OCI-LY7 (cell line): ENCODE measurements at places on chromosomes 1 and 21. TPM values are rescaled to one million over a fixed set of nuclear protein-coding genes. Genes with fewer than 3 reads are reported as not detected.

Gene SPATA46
- not detected in 2 replicates for total RNA-seq

Gene C1QTNF12
- 6.1 and 7.0 TPM in 2 replicates for total RNA-seq

Gene RGL1
- total RNA-seq: 0.20 and 0.32 TPM in 2 replicates

Gene ASPM
- total RNA-seq: 76.8 and 93.9 TPM in 2 replicates

Gene KCNH1
- not detected in 2 replicates for total RNA-seq

Gene SH2D1B
- total RNA-seq: not detected in 2 replicates

Gene CD52
- total RNA-seq: 677 and 769 TPM in 2 replicates

Gene HCRTR1
- total RNA-seq: not detected in 2 replicates

Gene FCGR3A
- total RNA-seq: not detected in 2 replicates

GRCh38 chr1:153922972-153923925 lies at the start of gene GATAD2B:
Gene GATAD2B, minus strand, starts transcription at chr1:153922972. Its CDS starts 94,625 bp downstream, at chr1:153828347.
- DNase-seq: peak; percentile 100

- no peak for DNase-seq
Observed at GRCh38 chr1:242743983-242744780, 219.7 kb upstream of the PLD5 start.

DNA sequence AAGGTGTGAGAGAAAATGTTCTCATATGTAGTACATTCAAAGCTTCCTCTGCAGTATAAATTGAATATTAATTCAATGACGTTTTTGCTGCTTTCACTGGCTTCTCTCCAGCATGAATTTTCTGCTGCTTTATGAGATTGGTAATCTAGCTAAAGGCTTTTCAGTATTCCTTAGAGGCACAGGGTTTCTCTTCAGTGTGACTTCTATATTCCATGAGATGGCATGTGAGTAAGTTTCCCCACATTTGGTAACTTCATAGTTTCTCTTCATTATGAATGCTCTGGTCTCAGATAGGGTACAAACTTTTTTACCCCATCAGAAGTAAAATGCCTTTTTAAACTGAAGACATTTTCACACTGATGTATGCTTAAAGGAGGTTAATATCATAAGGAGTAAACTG lies 10.4 kb upstream of the KLF18 start:
- DNase-seq: no peak

- no peak for DNase-seq
Observed at GRCh38 chr1:166170726-166171125, 3.9 kb upstream of the FAM78B start.

- peak; percentile 69 for DNase-seq
Observed at GRCh38 chr21:43361127-43361492, 65.8 kb downstream of the SIK1 start.

DNA sequence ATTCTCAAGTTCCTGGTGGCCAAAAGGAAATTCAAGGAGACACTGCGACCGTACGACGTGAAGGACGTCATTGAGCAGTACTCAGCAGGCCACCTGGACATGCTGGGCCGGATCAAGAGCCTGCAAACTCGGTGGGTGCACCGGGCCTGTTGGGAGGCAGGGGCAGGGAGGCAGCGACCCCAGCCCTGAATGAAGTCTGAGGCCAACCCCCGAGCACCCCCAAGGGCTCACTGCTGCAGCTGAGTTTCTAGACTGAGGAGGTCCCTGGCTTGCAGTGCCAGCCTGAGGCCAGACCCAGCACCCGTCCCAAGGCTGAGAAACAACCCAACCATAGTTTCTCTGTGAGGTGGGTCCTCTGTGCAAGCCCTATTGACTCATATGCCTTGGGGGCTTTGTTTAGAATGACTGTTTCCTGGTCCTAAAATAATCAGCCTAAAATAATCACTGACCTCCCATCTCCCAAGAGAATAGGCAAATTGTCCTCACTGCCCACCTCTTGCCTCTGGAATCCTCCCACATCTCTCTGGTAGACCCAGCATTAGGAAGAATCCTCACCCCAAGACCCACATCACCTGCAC lies 27.1 kb downstream of the CITED4 start:
- DNase-seq: no peak

DNA sequence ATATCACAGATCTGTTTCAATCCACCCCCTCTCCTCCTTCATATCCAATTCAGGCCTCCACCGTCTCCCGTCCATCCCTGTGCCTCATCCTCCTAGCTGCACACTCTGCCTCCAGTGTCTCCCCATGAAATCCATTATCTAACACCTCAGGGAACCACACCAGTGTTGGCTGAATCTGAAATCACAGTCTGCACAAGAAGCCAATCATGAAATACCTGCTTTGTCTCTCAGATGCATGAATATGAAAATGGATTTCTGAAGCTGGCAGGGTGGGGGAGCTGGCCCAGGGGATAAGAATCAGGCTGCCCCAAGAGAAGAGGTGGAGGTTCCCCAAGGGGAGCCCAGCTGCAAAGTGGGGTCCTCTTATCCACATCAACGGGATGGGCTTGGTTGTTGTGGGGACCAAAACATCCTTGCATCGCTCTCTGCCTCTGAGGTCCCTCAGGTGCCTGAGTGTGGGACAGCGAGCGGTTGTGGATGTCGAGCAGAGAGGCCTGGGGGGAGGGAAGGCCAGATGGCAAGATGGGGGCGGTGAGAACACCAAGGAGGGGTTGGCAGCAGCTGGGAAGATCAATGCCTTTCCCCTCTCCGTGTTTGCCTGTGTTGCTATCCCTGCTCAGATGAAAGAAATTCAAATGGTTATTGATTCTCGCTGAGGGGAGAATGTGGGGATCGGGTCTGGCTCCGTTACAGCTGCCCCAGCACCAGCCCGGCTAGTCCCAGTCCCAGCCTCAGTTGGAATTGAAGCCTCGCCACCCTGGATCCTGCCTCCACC lies 237.3 kb upstream of the POU3F1 start:
- no peak for DNase-seq

GRCh38 chr1:115222616-115223402 lies 115.2 kb downstream of the NGF start:
- no peak for DNase-seq

GRCh38 chr21:33971492-33972013 lies 55.9 kb upstream of the ATP5PO start:
- DNase-seq: no peak

DNA sequence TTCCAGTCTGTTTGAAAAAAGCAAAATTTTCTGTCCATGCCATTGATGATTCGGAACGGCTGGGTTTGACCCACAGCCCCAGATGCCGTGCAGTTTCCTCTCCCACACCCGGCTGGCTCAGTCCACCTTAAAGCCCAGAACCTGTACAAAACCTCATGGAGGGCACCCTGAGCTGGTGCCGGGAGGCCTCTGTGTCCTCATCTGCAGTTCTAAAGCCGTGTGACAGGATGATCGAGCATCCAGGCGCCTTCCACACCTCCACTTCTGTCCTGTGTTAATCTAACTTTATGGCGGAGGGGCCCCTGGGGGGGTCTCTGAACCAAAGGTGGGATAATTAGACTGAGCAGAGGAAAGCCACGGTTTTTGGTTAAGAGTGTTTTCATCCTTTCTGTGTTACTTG lies 49.6 kb downstream of the SLC37A1 start:
- DNase-seq: no peak

GRCh38 chr1:209104646-209105045 lies 478.9 kb upstream of the CAMK1G start:
- DNase-seq: no peak

GRCh38 chr1:54812801-54813484 lies 11.8 kb upstream of the TTC22 start:
- no peak for DNase-seq

- DNase-seq: no peak
Observed at GRCh38 chr1:230072296-230072695, 5.3 kb downstream of the GALNT2 start.

DNA sequence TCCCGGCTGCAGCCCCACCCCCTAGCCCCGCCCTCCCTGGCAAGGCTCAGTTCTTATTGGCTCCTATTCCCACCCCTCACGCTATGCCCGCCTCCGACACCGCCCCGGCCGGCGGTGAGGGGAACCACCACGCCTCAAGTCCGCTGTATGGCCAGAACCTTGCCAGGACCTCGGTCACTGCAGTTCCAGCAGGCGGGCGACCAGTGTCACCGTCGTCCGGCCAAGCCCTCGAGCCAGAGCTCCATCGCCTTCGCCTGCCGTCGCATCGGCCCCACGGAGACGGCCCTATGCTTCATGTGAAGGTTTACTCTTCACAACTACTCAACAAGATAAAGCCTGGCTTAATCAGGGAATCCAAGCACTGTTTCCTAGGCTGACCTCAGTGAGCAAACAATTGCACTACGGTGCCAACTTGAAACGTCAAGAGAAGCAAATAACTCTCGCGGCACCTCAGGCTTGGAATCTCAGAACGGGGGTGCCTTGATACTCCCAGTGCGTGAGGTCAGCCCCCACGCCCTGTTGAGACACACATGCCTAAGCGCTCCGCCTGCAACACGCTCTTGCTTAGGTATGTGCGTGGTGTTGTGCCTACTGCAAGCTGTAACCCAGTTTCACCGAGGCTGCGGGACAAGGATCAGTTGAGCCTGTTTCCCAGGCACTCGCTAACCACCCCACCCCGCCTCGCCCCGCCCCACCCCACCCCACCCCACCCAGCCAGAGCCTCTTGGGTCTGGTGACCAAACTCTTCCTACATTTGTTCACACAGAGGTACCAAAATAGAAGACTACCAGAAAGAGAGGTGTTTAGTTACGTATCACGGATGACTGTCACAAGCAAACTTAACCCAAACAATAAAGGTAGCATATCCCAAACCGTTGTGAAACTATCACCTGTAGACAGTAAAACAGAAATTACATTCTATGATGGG lies 498 bp upstream of the DENND2C start:
- DNase-seq: peak; percentile 86

- DNase-seq: no peak
Observed at GRCh38 chr1:118841521-118841920, 146.6 kb downstream of the TBX15 start.

DNA sequence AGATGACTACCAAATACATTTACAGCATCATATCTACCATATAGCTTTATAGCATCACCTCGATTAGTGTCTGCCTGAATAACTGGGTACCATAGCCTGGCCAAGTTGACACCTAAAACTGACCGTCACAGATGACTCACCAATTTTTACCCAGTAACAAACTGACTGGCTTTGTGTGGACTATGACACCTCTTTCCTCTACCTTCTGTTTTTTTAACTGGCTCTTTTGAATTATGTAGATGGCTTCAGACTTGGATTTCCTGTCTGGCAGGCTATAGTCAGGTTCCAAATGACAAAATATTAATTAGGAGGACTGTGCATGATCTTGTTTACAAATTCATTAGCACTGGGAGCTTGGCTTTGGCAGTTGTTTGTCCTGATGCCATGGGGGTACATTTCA lies 360.3 kb downstream of the TGFB2 start:
- no peak for DNase-seq

DNA sequence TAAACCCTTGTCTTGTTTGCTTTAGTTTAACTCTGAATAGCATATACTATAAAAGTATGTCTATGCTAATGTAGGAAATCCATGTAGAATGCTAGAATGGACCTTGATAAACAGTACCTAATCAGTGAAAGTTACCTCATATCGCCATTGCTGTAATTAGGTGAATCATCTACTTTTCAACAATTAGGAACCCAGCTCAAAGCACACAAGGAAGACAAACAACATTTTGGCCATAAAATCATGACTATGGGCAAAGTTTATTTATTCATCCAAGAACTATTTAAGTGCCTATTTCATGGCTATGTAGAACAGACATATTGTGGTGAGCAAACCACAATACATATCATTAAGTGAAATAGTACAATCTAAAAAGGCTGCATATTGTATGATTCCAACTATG lies 1043.2 kb downstream of the BRINP3 start:
- DNase-seq: no peak

DNA sequence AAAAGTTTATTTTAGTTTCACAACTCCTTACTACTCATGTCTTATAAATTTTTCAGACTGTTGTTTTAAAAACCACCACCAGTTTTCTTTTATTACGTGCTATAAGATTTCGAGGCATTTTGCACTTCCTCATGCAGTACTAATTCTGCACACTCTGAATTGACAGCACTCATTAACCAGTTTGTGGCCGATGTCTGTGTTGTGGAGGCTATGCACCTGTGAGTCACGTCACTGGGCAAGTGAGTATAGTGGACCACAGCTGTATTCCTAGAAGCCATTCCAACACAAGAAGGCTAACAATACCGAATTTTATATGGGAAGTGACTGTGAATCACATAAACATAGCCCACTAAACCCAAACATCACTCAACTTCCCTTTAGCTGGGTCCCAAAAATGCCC lies 21.0 kb upstream of the SPATA6 start:
- no peak for DNase-seq

GRCh38 chr1:58513956-58514355 lies 32.6 kb downstream of the OMA1 start:
- DNase-seq: no peak

DNA sequence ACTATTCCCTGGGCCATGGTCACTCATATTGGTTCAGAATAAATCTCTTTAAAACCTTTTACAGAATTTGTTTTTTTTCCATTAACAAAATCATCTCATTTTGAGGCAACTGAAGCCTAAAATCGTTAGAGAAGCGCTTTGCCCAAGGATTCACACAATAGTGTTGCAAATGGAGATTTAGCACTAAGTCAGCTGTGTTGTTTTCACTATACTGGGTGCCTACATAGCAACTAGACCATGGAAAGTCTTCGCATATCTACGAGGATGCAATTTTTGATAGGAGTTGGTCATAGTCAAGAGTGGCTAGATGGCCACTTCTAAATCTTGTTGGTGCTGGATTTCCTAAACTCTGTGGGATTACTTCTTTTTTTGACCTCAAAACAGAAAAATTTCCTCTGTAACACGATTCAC lies 530 bp upstream of the TIPRL start:
- DNase-seq: no peak

GRCh38 chr21:20250337-20250736 lies 747.9 kb upstream of the NCAM2 start:
- no peak for DNase-seq

DNA sequence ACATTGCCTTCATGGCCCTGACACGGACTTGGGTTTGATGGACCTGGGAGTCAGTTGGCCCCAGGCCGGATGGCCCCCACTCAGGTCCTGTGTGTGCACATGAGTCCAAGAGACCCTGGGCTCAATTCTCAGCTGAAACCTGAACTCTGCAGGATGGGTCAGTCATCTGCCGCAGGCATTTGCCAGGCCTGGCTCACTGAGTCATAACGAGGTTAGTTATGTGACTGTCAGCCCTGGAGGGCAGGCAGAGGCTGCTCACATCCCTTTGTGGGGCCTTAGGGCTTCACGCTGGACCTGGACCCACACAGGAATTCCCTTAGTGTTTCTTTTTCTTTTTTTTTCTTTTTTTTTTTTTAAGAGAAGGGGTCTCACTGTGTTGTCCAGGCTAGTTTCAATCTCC lies 46.5 kb downstream of the PSMG1 start:
- no peak for DNase-seq

DNA sequence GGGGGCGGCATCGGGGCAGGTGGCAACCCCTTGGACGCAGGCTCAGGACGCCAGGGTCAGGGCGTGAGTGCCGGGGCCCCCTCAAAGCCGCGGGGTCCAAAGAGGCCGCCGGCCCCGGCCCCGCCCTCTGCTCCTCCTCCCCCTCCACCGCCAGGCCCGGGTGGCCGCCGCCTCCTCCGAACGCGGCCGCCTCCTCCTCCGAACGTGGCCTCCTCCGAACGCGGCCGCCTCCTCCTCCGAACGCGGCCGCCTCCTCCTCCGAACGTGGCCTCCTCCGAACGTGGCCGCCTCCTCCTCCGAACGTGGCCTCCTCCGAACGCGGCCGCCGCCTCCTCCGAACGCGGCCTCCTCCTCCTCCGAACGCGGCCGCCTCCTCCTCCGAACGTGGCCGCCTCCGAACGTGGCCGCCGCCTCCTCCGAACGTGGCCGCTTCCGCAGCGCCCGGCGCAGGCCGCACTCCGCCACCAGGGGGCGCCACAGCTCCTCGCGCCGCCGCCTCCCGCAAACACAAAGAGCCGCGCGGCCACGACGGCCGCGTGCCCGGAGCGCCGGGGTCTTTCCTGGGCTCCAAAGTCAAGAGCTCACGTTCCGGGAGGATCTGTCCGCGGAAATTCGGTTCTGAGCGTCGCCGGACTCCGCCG lies 19.3 kb upstream of the SAMD11 start:
- peak; percentile 74 for DNase-seq
